Epithelial cell of esophagus (primary cell): ENCODE measurements at places on chromosomes 13 and 19.
A peak's percentile ranks its signal among the peaks of the same experiment; 100 is the strongest.

- DNase-seq: no peak
Observed at GRCh38 chr19:35310811-35311465, 18.0 kb upstream of the CD22 start.

DNA sequence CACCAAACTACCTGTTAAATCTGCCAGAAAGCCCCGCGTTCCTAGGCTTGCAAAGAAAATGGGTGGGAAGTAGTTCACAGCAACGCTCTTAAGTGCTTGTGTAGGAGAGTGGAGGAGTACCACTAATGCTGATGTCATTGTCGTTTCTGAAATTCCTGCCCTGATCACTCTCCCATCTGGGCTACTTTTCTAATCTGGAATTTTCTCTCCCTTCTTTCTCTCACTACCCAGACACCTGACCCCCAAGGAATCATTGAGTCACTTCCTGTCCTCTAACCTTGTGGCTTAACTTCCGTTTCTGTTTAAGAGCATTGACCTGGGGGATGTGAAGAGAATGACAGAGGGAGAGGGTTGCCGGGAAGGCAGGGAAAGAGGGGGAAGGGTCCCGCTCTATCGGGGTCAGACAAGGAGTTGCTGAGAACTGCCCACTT lies 98.7 kb downstream of the STARD13 start:
- DNase-seq: no peak

- DNase-seq: peak; percentile 38
Observed at GRCh38 chr13:113292021-113292862, 4.8 kb upstream of the LAMP1 start.

DNA sequence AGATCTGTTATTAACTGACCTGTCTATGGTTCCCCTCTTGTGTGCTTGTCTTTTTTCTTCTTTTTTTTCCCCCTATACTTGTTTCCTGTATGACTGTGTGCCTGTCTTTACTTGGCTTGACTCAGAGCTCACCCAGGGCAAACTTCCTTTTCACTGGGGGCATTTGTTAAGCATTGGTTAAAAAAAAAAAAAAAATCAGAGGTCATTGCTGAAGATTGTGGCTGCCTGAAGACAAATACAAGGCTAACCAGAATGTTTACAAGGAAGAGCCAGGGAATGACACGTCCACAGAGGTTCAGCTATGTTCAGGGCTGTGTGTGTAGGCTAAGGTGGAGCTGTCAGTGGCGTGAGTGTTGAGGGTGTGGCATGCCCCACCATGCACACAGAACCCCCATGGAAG lies 47.1 kb downstream of the LNX2 start:
- peak; percentile 81 for DNase-seq

DNA sequence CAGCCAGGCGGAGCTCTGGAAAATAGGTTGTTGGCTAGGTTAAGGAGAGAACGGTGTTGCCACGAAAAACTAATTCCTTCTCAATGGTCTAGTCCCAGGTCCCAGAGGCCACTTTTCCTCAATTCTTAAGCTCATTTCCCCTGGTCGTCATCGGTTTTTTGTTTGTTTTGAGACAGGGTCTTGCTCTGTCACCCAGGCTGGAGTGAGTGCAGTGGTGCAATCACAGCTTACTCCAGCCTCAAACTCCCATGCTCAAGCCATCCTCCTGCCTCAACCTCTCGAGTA lies 1.2 kb downstream of the SF3A2 start:
- DNase-seq: no peak

DNA sequence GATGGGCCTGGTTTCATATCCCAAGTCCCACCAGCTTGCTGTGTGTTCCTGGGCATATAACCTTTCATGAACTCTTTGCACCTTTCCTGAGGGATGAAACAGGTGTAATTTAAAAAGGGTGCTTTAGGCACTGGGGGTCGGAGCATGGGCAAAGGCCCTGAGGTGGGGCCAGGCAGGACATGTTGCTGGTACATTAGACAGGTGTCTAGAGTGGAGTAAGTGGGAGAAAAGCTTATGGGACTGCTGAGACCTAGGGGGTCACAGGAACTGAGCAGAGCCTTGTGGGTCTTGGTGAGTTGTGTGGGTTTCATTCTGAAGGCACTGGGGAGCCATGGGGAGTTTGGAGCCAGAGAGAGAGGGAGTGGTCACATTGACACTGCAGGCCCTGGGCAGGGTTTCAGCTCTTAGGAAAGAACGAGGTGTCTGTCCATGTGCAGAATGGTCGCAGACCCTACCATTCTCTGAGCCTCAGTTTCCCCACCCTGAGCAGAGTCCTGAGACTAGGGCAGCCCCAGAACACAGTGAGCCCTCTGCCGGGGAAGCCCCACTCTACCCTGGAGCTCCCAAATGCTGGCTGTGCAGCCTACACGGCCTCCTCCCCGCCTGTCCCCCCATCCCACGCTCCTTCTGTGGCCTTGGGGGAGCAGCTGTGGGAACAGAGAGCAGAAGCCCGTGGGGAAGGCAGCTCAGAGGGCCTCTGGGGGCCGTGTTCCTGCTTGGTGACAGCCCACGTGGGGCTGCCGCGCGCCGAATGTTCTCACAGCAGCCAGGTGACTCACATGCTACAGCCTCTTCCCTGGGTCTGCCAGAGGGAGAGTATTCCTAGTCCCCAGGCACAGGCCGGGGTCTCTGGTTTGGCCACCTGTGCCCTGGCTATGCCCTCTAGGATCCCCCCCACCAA lies 7.3 kb upstream of the HOMER3 start:
- DNase-seq: peak; percentile 28

DNA sequence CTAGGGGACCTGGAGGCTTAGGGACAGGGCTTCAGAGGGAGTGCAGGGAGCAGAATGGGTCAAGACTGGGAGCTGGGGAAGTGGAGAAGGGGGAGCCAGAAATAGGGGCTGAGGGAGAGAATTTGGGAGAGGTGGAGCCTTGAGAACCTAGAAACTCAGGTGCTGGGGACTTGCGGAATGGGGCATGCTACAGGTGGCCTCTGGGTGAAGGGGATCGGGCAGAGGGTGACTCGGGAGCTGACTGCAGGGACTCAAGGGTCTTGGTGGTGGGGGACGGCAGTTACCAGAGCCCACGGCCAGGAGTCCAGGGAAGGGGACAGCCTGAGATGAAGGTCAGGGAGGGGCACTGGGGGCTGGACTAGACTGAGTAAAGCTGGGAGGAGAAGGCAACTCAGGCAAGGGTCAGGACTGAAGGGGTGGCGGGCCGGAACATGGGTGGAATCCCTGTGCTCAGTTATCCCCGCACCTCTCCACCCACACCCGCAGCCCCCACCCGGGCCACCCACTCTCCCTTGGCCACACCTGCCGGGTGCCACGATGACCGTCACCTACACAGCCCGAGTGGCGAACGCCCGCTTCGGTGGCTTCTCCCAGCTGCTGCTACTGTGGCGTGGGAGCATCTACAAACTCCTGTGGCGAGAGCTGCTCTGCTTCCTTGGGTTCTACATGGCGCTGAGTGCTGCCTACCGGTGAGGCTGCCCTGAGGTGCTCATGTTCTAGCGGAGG lies 628 bp downstream of the BEST2 start:
- DNase-seq: no peak

DNA sequence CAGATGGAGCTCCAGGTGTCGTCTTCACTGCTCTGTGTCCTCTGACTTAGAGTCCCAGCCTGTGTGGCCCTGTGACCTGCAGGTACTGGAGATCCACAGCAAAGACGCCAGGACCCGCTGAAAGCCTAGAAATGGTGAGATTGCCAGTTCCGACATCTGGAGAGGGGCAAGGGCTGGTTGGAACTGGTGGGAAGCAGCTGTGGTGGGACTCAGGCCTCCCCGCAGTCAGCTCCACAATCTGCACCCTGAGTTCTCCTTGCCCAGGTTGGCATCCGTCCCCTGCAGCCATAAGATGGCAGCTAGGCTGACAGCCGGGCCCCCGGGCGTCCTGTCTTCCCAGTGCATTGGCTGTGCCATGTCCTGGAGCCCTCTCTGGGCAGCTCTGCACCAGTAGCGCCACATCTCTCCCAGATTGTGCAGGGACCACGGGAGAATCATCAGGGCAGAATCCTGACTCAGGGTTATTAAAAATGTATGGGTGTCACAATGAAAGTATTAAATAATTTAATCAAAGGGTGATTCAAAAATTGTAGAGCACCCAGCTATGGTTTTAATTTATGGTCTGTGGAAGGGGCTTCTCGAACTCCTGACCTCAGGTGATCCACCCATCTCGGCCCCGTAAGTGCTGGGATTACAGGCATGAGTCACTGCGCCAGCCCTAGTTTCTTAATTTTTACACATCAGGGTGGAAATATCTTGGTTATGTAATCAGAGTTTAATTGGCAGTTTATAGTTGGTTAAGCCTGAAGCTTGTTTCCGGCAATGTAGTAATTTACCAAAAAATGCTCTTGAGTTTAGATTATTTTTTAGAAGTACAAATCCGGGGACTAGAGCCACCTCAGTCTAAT lies 32.2 kb upstream of the ZNF681 start:
- DNase-seq: no peak

GRCh38 chr13:111902726-111903125 lies 164.2 kb upstream of the SOX1 start:
- DNase-seq: no peak

DNA sequence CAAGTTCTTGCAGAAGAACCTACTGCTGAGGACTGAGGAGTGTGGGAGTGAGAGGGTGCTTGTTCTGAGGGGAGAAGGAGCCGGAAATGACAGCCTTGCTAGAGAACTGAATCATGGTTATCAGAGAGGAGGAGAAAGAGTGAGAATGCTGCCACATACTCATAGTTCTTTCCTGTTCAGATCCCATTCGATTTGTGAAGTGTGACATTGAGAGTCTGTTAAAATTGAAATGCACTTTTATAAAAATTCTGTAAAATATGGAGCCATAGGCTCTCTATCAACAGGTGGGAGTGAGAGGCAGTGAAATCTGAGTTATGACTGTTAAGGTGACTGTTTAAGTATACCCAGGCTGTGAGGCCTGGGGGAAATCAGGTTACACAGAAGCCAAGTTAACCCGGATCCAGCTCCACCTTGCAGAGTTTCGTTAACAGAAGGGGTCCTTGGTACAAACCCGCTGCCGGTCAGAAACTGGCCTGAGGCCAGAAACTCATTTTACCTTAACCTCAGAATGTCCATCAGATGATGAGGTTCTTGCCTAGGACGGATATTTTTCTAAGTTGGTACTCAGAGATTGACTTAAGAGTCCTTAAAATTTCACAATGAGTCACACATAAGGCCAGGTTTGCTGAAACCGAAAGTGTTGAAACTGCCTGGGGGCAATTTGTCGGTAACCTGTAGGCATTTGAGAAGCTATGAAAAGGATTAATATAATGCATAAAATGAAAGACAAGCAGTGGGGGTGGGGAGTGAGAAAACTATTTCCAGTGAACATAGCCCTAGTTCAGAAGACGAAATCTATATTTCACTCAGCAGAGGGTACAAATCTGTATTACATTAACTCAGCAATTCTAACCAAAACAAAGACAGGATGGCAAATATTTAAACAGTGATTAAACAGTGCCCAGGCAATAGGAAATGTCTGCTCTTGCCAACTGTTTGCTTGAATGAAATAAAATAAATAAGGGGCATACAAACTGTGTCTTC lies 350.5 kb downstream of the KCNRG start:
- peak; percentile 94 for DNase-seq

- DNase-seq: no peak
Observed at GRCh38 chr13:54226876-54227275, 1198.3 kb downstream of the OLFM4 start.

DNA sequence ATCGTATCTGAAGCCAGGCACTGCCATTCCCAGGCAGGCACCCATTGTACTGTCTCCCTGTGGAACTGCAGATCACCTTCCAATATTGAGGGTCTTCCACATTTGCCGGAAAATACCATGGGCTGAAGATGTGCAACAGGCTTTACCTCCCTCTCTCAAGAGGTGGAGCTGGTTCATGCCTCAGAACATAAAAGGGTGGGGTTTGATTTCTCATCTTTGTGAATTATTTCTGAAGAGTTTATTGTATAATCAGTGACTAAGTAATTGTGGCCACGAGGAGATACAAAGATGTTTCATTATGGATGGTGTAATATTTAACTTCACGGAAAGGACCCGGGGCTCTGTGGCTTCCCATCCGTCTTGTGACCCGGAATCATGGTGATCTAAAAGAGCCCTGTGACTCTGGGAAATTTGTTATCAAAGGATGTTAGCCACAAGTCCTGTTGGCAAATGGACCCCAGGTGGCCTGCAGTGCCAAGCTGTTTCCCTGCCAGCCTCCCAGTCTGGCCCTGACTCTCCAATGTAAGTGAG lies 230.5 kb downstream of the LACC1 start:
- DNase-seq: peak; percentile 62

DNA sequence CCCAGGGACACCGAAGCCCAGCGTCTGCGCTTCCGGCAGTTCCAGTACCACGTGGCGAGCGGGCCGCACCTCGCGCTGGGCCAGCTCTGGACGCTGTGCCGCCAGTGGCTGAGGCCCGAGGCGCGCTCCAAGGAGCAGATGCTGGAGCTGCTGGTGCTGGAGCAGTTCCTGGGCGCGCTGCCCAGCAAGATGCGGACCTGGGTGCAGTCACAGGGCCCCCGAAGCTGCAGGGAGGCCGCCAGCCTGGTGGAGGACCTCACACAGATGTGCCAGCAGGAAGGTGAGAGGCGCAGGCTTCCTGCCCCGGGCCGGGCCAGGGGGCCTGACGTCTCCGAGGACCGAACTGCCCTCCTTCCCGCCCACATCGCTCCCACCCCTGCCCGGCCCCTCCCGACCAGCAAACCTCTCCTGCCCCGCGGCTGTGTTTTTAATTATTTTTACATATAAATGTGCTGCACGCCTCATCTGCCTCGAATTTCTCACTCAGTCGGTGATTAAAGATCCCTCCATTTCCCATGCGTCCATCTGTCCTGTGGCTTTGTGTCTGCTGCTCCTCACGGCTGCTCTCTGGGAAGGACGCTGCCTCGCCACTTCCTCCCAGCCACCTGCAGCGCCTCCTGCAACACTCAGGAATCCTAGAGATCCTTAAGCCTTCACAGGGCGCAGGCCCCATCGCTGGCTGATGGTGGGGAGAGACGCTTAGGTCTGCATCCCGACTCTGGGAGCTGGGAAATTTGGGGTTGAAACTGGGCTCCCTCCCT lies 4.3 kb downstream of the ZSCAN1 start:
- DNase-seq: no peak

- DNase-seq: no peak
Observed at GRCh38 chr13:53447863-53448262, 419.2 kb downstream of the OLFM4 start.

GRCh38 chr19:7773841-7774240 lies 10.8 kb downstream of the CLEC4M start:
- DNase-seq: peak; percentile 41

GRCh38 chr19:47901370-47901769 lies 15.3 kb upstream of the SULT2A1 start:
- no peak for DNase-seq

- DNase-seq: no peak
Observed at GRCh38 chr19:2547033-2547680, 71.2 kb downstream of the GADD45B start.

GRCh38 chr13:65901723-65902122 lies 1328.4 kb downstream of the PCDH9 start:
- no peak for DNase-seq

- no peak for DNase-seq
Observed at GRCh38 chr13:22517544-22517943, 663.2 kb upstream of the SGCG start.
